Daoy (cell line): ENCODE measurements at places on chromosomes 11 and 22. TPM values are rescaled to one million over a fixed set of nuclear protein-coding genes. Genes with fewer than 3 reads are reported as not detected.

DNA sequence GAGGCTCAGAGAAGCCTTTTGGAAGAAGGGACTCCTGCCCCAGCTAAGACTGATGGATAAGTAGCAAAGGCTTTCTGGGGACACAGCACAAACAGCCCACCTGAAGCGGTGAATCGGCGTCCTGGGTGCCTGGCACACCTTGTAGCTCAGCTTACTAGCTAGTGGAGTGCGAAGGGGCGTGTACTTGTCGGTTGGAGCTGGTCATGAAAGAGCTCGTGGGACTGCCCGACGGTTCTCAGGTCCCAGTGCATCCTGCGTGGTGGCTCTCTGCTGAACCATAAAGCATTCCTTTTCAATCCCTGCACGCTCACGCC is 690 bp upstream of the UVRAG start:
- no peak for DNase-seq

GRCh38 chr22:20459152-20459542 is 21.5 kb upstream of the SCARF2 start:
- no peak for DNase-seq

DNA sequence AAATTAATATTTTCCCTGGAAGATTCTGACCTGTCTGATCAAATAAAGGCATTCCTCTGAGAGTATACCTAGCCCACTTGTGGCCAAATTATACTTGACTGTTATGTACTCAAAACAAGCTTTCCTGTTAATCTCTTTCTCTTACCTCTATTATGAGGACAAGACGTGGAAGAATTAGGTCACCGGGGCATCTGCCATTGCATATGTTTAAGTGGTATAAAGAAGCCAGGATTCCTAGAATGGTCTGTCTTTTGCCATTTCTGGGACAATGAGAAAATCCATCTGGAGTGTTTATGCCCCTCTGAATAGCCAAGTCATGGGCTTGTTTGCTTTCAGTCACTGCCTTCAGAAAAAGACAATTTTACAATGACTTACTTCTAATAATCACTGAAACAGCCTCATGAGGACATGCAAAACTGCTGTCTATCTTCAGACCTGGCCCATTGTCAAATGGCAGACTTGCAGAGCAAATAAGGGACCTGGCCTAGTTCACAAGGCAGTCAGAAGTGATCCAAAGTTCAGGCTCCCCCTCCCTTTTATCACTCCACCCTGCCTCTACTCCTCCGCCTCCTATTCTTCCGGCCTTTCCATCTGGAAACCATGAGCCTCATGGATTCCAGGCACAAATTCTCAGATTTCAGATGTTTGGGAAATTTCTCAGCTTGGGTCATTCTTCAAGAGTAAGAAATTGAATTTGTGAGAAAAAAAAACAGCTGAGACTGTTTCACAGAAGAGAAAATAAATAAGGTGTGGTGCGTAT is 128.1 kb upstream of the LDLRAD3 start:
- DNase-seq = no peak

GRCh38 chr11:92628401-92629292 is 340.8 kb upstream of the MTNR1B start:
- peak; percentile 8 for DNase-seq

GRCh38 chr22:43561415-43562178 is 149.8 kb downstream of the MPPED1 start:
- no peak for DNase-seq

GRCh38 chr11:1118755-1119603 is 38.8 kb upstream of the MUC5AC start:
- no peak for DNase-seq

DNA sequence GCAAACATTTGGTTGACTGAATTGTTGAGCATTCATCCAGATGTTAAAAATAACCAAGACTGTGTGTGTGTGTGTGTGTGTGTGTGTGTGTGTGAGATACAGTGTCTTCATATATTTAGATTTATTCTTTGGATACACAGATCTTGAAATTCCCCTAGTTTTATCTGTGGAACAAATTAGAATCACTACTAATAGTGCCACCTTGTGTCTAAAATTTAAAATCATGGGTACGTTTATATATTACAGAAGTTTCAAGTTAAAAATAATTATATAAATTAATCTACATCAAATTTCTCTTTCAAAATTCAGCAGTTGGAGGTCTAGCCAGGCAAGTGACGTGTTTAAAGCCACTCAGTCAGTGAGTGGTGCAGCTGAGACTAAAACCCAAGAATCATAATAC is 1566.2 kb upstream of the TENM4 start:
- DNase-seq = no peak

- DNase-seq = no peak
These were observed 40.4 kb downstream of the SERPIND1 start for GRCh38 chr22:20814221-20814808.

DNA sequence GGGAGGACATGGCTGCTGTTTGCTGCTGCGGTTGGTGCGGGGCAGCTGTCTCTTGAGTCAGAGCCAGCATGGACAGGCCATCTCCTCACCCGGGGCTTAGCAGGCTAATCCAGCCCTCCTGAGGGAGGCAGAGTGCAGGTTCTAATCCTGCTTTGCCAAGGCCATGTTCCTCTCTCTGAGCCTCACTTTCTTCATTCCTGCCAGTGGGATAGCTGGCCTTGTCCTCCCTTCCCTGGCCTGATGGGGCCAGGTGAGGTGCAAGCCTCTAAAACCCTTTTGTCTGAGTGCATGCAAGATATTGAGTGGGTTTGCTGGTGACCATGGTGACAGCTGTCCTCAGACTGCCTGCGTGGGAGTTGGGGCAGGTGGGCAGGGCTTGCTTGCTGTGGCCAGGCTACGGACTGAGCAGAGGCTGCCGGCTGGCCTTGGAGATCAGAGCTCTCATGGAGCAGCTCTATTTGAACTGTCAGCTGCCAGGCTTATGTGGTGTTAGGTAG is 3.6 kb downstream of the USP35 start:
- no peak for DNase-seq

- peak; percentile 50 for DNase-seq
These were observed 37.5 kb upstream of the LYVE1 start for GRCh38 chr11:10605941-10606381.

GRCh38 chr22:22111267-22111751 is 128.7 kb upstream of the TOP3B start:
- peak; percentile 90 for DNase-seq

- no peak for DNase-seq
These were observed 7.1 kb upstream of the ATG16L2 start for GRCh38 chr11:72807021-72807693.

DNA sequence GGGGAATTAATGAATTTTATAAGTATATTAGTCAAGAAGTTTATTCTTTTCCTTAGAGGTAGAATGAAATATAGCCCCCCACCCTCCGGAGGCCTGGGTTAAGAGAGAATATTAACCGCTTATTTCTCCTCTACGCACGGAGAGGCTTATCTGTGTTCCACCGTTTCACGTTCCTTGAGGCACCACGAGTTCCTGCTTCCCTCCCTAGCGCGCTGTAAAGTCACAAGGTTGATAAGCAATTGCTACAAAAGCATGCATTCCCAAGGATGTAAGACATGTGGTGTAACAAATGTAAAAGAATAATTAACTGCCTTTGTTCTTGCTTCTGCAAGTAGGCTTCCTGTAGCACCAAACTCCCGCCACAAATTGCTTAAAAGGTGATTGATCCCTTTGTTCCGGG is 1.5 kb upstream of the ANKRD42 start:
- DNase-seq = no peak

DNA sequence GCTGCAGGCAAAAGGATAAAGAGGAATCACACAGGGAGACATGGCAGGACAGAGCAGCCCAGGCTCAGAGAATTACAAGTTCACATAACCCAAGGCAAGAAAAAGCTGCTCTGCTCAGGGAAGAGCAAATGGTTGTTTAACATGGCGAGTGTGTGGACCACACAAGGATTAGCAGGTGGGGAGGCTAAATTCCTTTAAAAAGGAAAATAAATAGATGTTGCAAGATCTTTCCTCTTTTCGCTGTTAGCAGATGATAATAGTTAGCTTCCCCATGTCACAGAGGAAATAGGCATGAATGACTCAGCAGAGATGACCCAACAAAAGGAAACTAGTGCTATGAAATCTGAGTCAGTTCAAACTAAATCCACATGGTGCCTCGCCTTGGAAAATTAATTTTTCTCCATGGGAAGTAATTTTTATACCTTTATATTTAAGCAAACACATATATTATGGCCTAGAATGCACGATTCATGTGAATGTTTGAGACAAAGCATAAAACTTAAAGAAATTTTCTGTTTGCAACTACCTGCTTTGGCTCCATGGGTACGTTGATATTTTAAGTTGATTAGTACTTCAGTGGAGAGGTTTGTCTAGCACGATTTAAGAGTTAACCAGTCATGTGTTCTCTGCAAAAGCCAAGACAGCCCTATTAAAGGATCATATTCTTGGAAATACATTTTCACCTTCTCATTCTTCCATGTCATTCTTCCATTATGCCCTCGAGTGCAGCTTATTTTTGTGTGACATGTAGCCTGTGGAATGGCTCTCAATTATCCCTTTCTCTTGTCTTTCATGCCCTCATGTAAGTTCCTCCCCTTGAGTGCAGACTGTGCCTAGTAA is 38.5 kb upstream of the FJX1 start:
- DNase-seq = peak; percentile 77

DNA sequence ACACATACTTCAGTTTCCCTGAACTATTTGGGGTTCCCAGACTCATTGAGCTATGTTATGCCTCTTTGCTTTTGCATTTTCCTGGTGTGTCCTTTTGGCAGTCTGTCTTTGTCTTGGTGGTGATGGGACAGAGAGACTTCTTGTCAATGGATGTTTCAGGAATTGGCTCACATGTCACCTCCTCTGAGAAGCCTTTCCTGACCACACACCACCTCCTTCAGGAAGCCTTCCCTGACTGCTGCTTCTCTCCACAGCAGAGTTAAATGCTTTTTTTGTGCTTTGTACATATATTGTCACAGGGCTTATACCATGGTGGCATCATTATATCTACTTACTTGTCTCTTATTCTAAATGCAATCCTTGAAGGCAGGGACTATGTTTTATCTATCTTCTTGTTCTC is 28.5 kb upstream of the ELF5 start:
- DNase-seq = no peak

- DNase-seq = no peak
These were observed 60.9 kb upstream of the NECTIN1 start for GRCh38 chr11:119789766-119790407.

- DNase-seq = no peak
These were observed 117.7 kb upstream of the CCDC90B start for GRCh38 chr11:83403691-83404389.

DNA sequence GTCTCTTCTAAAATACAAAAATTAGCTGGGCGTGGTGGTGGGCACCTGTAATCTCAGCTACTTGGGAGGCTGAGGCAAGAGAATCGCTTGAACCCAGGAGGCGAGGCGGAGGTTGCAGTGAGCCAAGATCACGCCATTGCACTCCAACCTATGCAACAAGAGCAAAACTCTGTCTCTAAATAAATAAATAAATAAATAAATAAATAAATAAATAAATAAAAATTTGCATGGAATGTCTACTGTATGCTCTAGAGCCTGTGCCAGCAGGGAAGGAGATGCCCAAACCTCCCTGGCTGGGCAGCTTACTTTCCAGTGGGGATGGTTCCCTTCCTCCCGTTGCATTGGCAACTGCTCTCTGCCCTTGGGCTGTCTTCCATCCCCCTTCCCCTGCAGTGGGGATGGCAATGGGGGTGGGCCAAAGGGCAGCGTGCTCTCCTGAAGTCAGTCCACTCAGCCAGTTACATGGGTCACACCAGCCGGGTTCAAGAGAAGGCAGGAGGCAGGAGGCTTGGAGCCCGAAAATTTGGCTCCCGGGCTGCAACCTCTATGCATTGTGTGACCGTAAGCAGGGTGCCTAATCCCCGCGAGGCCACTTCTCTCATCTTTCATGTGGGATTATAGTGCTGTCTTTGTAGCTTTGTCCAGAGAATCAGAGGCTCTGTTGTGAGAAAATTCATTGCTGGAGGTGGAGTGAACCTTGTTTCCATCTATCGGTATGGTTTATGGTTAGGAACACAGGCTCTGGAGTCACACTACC is 1.4 kb upstream of the LRRC10B start:
- DNase-seq = no peak

DNA sequence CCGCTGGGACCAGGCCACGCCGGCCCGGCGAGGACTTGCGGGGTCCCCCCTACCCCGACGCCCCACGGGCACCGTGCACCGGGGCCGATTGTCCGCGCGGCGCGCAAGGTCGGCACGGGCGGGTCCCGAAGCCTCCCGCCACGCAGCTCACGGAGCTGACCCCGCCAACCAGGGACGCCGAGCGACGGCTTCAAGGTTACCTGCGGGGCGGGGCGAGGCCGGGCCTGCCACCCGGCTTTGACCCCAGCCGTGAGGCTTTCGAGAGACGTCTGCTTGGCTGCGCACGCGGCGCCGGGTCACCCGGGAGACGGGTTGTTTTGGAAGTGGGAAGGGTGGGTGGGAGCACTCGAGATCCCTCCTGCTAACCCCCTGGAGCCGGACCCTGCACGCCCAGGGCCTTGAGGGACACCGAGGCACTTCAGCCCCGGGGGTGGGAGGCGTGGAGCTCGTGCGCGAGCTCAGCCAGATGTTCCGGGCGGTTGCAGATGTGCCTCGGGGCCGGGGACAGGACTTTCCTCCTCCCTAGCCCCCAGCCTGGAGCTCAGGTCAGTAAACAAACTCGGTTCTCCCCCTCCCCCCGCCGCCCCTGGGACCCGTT is 3.2 kb upstream of the WNT11 start:
- DNase-seq = no peak

- no peak for DNase-seq
These were observed 123.4 kb upstream of the CSNK2A3 start for GRCh38 chr11:11476499-11476898.

GRCh38 chr11:32830796-32831195 is 1.1 kb downstream of the PRRG4 start:
- DNase-seq = no peak

GRCh38 chr22:20840646-20841371 is 17.8 kb downstream of the PI4KA start:
- DNase-seq = no peak

DNA sequence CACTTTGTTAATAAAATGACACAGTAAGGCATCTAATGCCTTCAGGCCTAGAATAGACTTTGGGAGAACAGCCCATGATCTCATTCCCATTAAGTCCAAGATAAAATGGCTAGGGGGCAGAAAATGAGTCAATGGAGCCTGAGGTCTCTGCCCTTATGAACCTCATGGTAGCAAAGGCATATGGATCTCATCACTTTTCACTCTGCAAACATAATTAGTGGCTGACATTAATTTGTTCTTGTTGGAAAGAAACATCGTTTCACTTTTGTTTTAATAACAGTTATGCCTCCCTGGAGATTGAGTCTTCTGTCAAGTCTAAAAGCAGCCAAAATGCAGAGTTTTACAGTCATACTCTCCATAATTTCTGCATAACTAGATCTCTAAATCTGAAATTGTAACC is 111.8 kb upstream of the API5 start:
- no peak for DNase-seq

- DNase-seq = peak; percentile 42
These were observed 63.7 kb downstream of the MAML2 start for GRCh38 chr11:96279018-96279895.

GRCh38 chr11:63920939-63921417 is 4.0 kb upstream of the RCOR2 start:
- no peak for DNase-seq

The VSIG10L2 gene
- not detected in 2 replicates for total RNA-seq

The RAB36 gene
- 1.0 and 2.2 TPM in 2 replicates for total RNA-seq

The RBM14 gene
- total RNA-seq = 37.5 and 45.5 TPM in 2 replicates

The RFPL3 gene
- not detected in 2 replicates for total RNA-seq

The DRD4 gene
- not detected in 2 replicates for total RNA-seq

The CD3G gene
- not detected in 2 replicates for total RNA-seq

The C11orf87 gene
- not detected in 2 replicates for total RNA-seq

The ARHGAP20 gene
- not detected in 2 replicates for total RNA-seq

The RASSF10 gene
- 0.27 and 3.4 TPM in 2 replicates for total RNA-seq

The HSPB2 gene
- total RNA-seq = not detected in 2 replicates

The SRRD gene
- total RNA-seq = 32.8 and 43.5 TPM in 2 replicates

The RASGRP2 gene
- not detected in 2 replicates for total RNA-seq

The SCGB1D2 gene
- not detected in 2 replicates for total RNA-seq

The RIMBP3B gene
- total RNA-seq = 0.12 and 0.63 TPM in 2 replicates
